ENCODE measurements at places on chromosomes 5 and 9. TPM values are rescaled to one million over a fixed set of nuclear protein-coding genes. Genes with fewer than 3 reads are reported as not detected.

- no peak for DNase-seq
- H3K36me3 ChIP-seq: no peaks in the 10 kb centered on the region
- no peaks in the 10 kb centered on the region for H3K27me3 ChIP-seq
Measured at GRCh38 chr5:93791518-93791972, 50.1 kb upstream of the POU5F2 start.

GRCh38 chr9:25724424-25724823 lies 46.2 kb upstream of the TUSC1 start:
- no peaks in the 10 kb centered on the region for H3K4me1 ChIP-seq
- no peak overlapping the region for H3K4me3 ChIP-seq
- no peak for DNase-seq
- H3K36me3 ChIP-seq: no peaks in the 10 kb centered on the region
- H3K27ac ChIP-seq: no peak overlapping the region
- H3K27me3 ChIP-seq: no peaks in the 10 kb centered on the region

- H3K4me1 ChIP-seq: peaks cover 16% of the 10 kb centered on the region
- peak overlapping the region; percentile 88 for H3K27ac ChIP-seq
- DNase-seq: no peak
- no peak overlapping the region for H3K4me3 ChIP-seq
Measured at GRCh38 chr9:751137-752051, 90.1 kb upstream of the DMRT1 start.

- H3K27me3 ChIP-seq: no peaks in the 10 kb centered on the region
- no peak overlapping the region for H3K4me3 ChIP-seq
- H3K27ac ChIP-seq: no peak overlapping the region
- no peaks in the 10 kb centered on the region for H3K4me1 ChIP-seq
Measured at GRCh38 chr9:98767196-98767595, 29.2 kb downstream of the ANKS6 start.

GRCh38 chr9:108271646-108272348 lies 584.0 kb downstream of the ACTL7B start:
- H3K27me3 ChIP-seq: no peaks in the 10 kb centered on the region
- no peaks in the 10 kb centered on the region for H3K36me3 ChIP-seq
- no peaks in the 10 kb centered on the region for H3K4me1 ChIP-seq
- DNase-seq: no peak

- H3K4me3 ChIP-seq: no peak overlapping the region
- H3K4me1 ChIP-seq: no peaks in the 10 kb centered on the region
- H3K36me3 ChIP-seq: no peaks in the 10 kb centered on the region
- no peaks in the 10 kb centered on the region for H3K27me3 ChIP-seq
- H3K27ac ChIP-seq: no peak overlapping the region
- DNase-seq: no peak
Measured at GRCh38 chr5:164868761-164869160, 1363.3 kb downstream of the MAT2B start.

GRCh38 chr5:178112545-178112944 lies 787 bp upstream of the N4BP3 start:
- DNase-seq: no peak
- no peaks in the 10 kb centered on the region for H3K27me3 ChIP-seq
- no peak overlapping the region for H3K4me3 ChIP-seq
- H3K27ac ChIP-seq: no peak overlapping the region

DNA sequence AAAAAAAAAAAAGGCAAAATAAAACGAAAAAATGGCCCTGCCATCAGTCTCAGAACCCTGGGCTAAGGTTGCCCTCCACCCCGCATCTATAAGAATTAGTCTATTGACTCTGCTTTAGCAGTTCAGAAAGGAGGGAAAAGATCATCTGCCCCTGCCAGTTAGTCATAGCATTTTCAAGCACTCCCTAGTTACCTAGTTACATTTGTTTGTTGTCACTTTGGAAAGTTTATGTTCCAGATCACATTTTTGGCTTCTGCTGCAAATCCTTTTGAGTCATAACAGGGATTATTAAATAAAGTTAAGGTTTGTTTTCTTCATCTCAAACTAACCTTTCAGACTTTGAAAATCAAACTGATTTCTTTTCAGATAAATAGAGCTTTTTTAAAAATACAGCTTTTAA lies 52.1 kb downstream of the AQP7 start:
- H3K4me1 ChIP-seq: no peaks in the 10 kb centered on the region
- H3K27ac ChIP-seq: peak overlapping the region; percentile 75
- DNase-seq: no peak
- no peak overlapping the region for H3K4me3 ChIP-seq

GRCh38 chr9:95067897-95068296 lies 249.6 kb downstream of the FANCC start:
- peaks cover 57% of the 10 kb centered on the region for H3K4me1 ChIP-seq
- no peak overlapping the region for H3K4me3 ChIP-seq
- no peaks in the 10 kb centered on the region for H3K27me3 ChIP-seq
- H3K36me3 ChIP-seq: peaks cover 89% of the 10 kb centered on the region
- no peak for DNase-seq

GRCh38 chr9:37002413-37003217 lies 31.5 kb downstream of the PAX5 start:
- no peak overlapping the region for H3K27ac ChIP-seq
- no peak for DNase-seq
- no peak overlapping the region for H3K4me3 ChIP-seq
- H3K36me3 ChIP-seq: no peaks in the 10 kb centered on the region
- peaks cover 15% of the 10 kb centered on the region for H3K27me3 ChIP-seq

DNA sequence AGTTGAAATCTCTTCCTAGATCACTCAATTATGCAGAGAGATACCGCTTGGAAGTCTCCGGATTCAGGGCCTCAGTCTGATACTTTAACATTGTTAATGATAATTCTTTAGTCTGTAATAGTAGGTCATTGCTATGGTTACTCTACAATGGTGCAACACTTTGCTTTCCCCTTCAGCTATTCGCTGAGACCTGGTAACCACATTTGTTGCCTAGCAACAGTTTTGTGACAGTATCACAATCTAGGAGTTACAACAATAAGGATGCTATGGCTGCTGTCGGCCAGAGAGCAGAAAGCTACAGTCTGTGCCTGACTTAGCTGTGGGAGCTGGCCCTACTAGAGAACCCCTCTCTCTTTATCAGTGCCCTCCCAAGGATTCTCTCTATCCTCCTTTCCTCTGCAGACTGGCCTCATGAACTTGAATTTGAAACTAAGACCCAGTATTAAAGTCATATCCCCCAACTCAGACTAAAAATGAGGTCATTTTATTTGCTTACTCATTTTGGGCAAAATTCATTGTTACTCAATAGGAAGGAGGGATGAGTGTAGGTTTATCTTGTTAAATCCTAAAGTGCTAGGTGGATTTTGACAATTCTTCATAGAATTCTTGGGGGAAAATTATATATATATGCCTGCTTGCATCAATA lies 39.3 kb downstream of the NR2F1 start:
- peak overlapping the region; percentile 71 for H3K4me3 ChIP-seq
- no peaks in the 10 kb centered on the region for H3K4me1 ChIP-seq
- peak; percentile 66 for DNase-seq
- no peaks in the 10 kb centered on the region for H3K27me3 ChIP-seq

DNA sequence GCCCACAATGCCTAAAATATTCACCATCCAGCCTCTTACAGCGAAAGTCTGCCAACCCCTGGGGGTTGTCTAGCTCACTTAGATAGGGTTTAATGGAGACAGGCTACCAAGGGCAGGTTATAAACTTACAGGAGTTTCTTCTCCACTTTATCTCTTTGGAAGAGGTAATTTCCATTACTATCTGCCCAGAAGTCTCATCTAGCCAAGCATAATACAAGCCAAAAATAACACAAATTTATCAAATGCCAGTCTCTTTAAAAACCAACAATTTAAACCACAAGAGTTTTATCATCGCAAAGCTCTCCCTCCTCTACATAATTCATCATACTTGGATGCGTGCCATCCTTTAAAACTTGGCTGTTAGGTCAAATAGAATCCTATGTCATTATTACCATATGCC lies 6.2 kb downstream of the RBM22 start:
- peak overlapping the region; percentile 44 for H3K27ac ChIP-seq
- peaks cover 8% of the 10 kb centered on the region for H3K4me1 ChIP-seq
- peaks cover 85% of the 10 kb centered on the region for H3K36me3 ChIP-seq
- DNase-seq: no peak
- no peak overlapping the region for H3K4me3 ChIP-seq
- no peaks in the 10 kb centered on the region for H3K27me3 ChIP-seq

DNA sequence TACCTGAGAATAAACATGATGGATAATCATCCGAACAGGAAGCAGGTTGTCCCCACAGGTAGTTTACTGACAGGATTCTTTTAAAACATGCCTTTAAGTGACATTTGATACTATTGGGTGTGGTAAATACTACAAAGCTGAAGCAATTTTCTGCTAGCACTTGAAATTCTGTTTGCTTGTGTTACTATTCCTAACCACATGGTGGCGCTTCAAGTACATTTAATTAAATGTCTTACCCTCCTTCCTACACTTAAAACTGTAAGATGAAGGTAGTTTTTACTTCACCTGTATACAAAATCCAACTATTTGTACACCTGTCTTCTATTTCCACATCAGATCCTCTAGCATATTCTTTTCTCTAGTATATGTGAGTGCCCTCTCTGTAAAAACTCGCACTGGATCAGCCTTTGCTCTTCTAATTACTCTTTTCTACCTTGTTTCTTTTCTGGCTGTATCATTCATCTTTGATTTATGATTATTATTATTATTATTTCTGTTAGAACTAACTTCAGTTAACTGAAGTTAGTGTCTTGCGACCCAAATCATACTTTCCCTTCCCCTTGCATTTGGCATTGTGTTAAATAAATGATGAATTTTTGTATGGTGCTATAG lies 18.4 kb downstream of the SLC25A46 start:
- no peak overlapping the region for H3K4me3 ChIP-seq
- no peaks in the 10 kb centered on the region for H3K4me1 ChIP-seq
- no peak overlapping the region for H3K27ac ChIP-seq
- no peaks in the 10 kb centered on the region for H3K27me3 ChIP-seq
- H3K36me3 ChIP-seq: peaks cover 89% of the 10 kb centered on the region
- DNase-seq: no peak

DNA sequence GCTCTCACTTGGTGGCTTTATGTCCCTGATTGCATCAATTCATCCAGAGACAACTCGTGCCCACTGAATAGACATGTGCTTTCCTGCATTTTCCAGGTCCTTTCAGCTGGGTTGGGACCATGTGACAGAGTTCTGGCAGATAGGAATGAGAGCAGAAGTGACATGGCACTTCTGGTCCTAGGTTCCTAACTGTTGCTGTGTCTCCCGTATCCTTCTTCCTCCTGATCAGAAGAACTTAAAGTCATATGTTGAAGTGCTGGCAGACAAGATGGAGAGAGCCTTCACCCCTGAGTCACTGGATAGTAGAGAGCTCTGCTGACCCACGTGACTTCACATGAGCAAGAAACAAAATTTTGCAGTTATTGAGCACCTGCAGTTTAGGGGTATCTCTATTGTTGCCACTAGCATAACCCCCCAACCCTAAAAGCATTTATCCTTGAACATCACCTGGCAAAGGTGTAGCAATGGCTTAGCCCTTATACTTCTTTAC lies 80.0 kb downstream of the NREP start:
- H3K4me3 ChIP-seq: no peak overlapping the region
- no peak for DNase-seq
- no peak overlapping the region for H3K27ac ChIP-seq
- H3K4me1 ChIP-seq: peaks cover 32% of the 10 kb centered on the region
- H3K27me3 ChIP-seq: no peaks in the 10 kb centered on the region

DNA sequence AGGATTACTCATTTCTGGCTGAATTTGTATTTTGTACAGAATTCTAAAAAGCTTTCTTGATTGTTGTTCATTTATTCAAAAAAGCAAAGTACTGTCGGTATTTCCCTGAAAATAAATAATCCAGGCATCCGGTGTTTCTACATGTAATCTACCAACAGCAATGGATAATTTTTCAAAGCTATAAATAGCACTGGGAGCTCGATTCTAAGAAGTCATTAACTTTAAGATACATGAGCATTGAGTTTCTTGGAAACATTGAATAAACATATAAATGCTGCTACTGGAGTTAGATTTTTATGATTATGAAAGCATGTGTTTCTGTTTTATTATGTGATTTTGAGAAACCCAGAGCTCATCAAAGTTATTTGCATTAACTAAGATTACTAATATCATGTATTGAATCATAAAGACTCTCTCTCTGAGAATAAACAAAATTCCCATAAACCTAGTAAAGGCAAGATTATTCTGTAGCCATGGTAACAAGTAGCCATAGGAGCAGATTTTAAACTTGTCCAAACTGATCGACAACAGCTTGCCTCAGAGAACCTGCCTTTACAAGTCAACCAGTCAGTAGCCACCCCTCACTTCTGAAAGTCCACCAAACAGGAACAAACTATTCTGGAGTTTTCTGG lies 197.0 kb downstream of the DRD1 start:
- no peak for DNase-seq
- H3K27ac ChIP-seq: peak overlapping the region; percentile 43
- 0 out of 2 replicates have a peak overlapping the region, but pooled peaks have one; percentile 48 for H3K4me3 ChIP-seq
- 0 out of 2 replicates have a peak, but pooled peaks cover 4% of the 10 kb centered on the region for H3K4me1 ChIP-seq
- H3K27me3 ChIP-seq: no peaks in the 10 kb centered on the region
- no peaks in the 10 kb centered on the region for H3K36me3 ChIP-seq

GRCh38 chr9:24011009-24011717 lies 185.1 kb upstream of the ELAVL2 start:
- no peaks in the 10 kb centered on the region for H3K4me1 ChIP-seq
- H3K27me3 ChIP-seq: no peaks in the 10 kb centered on the region
- H3K4me3 ChIP-seq: no peak overlapping the region
- no peak for DNase-seq
- H3K36me3 ChIP-seq: no peaks in the 10 kb centered on the region

DNA sequence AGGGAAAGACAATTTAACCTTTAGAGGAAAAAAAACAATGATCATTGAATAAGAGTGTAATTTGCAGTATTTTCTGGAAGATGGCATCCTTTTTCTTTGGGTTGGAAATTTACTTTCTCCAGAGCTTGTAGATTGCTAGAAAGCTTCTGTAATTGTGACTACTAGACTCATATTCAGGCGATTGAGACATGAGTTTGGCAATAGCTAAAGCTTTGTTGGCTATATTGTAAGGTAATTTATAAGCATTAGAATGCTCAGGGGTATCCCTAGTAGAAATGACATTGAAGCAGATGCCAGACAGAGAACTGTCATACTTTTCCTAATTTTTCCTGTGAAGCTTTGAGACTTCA lies 115.3 kb downstream of the UNC13B start:
- no peak overlapping the region for H3K4me3 ChIP-seq
- no peak overlapping the region for H3K27ac ChIP-seq
- no peak for DNase-seq
- no peaks in the 10 kb centered on the region for H3K4me1 ChIP-seq

DNA sequence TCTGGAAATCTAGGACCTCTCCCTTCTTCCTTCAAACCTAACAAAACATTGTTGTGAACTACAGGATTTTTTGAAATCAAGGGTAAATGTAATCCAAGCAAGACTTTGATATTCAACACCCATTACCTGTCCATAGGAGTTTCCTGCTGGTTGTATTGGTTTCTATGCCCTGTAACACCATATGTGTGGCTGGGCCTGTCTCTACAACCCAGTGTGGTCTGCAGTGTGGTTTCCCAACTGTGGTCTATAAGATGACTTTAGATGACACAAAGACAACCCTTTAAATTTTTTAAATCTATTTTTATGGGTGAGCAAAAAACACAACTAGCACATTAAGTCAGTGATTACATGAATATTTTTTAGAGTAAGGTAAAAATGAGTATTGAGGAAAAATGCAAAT lies 93.1 kb downstream of the SMIM15 start:
- H3K27ac ChIP-seq: no peak overlapping the region
- no peaks in the 10 kb centered on the region for H3K27me3 ChIP-seq
- no peaks in the 10 kb centered on the region for H3K36me3 ChIP-seq
- no peak overlapping the region for H3K4me3 ChIP-seq

Gene TAF1L
- polyA plus RNA-seq: 0.02 TPM

Gene EPB41L4A
- 0.31 TPM for polyA plus RNA-seq

Gene DBH
- polyA plus RNA-seq: 1.2 TPM

Gene TERT
- 1.8 TPM for polyA plus RNA-seq

Gene PAEP
- polyA plus RNA-seq: not detected

Gene PCDHGA12
- polyA plus RNA-seq: 0.05 TPM

Gene TAF11L5
- not detected for polyA plus RNA-seq

Gene DNAH5
- polyA plus RNA-seq: 0.74 TPM

Gene FAM174A
- polyA plus RNA-seq: 24.9 TPM

Gene IL3
- not detected for polyA plus RNA-seq
